ENCODE measurements at places on chromosomes 1 and 21. TPM values are rescaled to one million over a fixed set of nuclear protein-coding genes. Genes with fewer than 3 reads are reported as not detected.

The RPE65 gene
- not detected for total RNA-seq

The OR2G6 gene
- total RNA-seq = not detected

The GRHL3 gene
- total RNA-seq = 8.9 TPM

The ERICH3 gene
- not detected for total RNA-seq

The DNASE2B gene
- not detected for total RNA-seq

The LRRC71 gene
- total RNA-seq = not detected

The TADA1 gene
- 15.9 TPM for total RNA-seq

The INTS3 gene
- 88.3 TPM for total RNA-seq

GRCh38 chr1:27588256-27589232 is 15.4 kb downstream of the AHDC1 start:
- no peaks in the 10 kb centered on the region for H3K27me3 ChIP-seq
- peaks cover 11% of the 10 kb centered on the region for H3K4me1 ChIP-seq
- peaks cover 10% of the 10 kb centered on the region for H3K36me3 ChIP-seq
- no peak for DNase-seq
- no peak overlapping the region for H3K27ac ChIP-seq

GRCh38 chr1:220692436-220693228 is 2.5 kb downstream of the C1orf115 start:
- H3K4me1 ChIP-seq = peaks cover 7% of the 10 kb centered on the region
- no peak for DNase-seq
- H3K27me3 ChIP-seq = no peaks in the 10 kb centered on the region
- no peak overlapping the region for H3K27ac ChIP-seq

DNA sequence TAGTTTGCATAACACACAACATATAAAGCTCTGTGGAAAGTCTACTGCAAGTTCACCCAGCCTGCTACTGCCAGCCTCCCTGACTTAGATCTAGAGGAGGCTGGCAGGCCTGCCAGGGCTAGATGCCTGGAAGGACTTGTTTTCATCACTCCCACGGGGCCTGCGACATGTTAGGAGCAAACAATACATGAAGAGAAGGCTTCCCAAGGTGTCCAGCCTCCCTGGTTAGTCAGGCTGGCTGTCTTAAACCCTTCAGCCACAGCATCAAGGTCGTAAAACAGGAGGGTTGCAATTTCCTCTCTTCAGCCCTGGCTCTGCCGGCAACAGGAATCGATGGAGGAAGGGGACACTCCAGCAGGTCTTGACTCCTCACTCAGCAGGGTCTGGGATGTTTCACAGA is 104.5 kb downstream of the NGF start:
- no peak overlapping the region for H3K27ac ChIP-seq
- H3K4me1 ChIP-seq = no peaks in the 10 kb centered on the region
- H3K4me3 ChIP-seq = no peak overlapping the region
- no peak for DNase-seq
- no peaks in the 10 kb centered on the region for H3K27me3 ChIP-seq

GRCh38 chr1:175217721-175218531 is 25.4 kb upstream of the KIAA0040 start:
- no peak overlapping the region for H3K27ac ChIP-seq
- no peaks in the 10 kb centered on the region for H3K36me3 ChIP-seq
- H3K27me3 ChIP-seq = no peaks in the 10 kb centered on the region
- H3K4me3 ChIP-seq = no peak overlapping the region
- DNase-seq = no peak
- H3K4me1 ChIP-seq = peaks cover 27% of the 10 kb centered on the region

DNA sequence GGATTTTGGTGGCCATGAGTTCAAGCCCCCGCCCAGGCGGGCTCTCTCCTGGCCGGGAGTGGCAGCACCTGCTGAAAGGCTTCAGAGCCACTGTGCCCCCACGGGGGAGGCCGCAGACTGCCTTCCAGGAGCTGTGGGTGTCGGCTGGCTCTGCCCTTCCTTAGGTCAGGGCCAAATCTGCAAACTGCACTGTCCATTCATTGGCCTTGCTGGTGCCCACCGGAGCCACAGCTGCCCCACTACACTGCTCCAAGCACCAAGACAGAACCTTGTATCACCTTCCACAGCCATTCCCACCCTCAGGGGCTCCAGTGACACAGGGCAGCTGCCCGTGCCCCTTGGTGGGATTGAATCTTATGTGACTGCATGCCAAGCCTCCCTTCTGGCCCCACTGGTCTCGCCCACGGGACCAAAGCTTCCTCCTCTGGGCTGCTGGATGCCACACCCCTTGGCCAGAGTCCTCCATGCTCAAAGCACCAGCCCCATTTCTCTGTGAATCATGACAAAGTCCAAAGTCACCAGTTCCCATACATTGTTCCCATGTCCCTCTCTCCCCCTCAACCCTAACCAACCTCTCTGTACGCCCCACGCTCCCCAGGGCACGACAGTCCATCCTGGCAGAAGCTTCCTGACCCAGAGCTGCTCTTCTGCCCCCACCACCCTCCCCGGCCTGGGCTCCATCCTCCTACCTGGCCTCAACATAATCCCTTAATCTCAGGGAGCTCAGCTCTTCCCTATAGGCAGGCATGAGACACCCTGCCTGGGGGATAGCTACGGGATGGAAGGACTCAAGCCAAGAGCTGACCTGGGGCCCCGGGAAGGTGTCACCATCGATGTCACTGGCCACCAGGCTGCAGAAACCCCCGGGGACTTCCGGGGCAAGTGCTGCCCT is 20.9 kb upstream of the GPR153 start:
- H3K4me1 ChIP-seq = no peaks in the 10 kb centered on the region
- no peak overlapping the region for H3K27ac ChIP-seq
- peaks cover 25% of the 10 kb centered on the region for H3K36me3 ChIP-seq
- H3K27me3 ChIP-seq = no peaks in the 10 kb centered on the region
- H3K4me3 ChIP-seq = no peak overlapping the region
- no peak for DNase-seq

GRCh38 chr1:25443030-25443699 is 12.5 kb downstream of the MACO1 start:
- H3K4me3 ChIP-seq = no peak overlapping the region
- no peak for DNase-seq
- peaks cover 18% of the 10 kb centered on the region for H3K4me1 ChIP-seq
- H3K36me3 ChIP-seq = no peaks in the 10 kb centered on the region

- H3K4me1 ChIP-seq = no peaks in the 10 kb centered on the region
- DNase-seq = no peak
- H3K36me3 ChIP-seq = no peaks in the 10 kb centered on the region
- H3K27me3 ChIP-seq = no peaks in the 10 kb centered on the region
- no peak overlapping the region for H3K4me3 ChIP-seq
Observed at GRCh38 chr1:66876664-66877063, 48.0 kb downstream of the DNAI4 start.

GRCh38 chr1:85182700-85183099 is 18.1 kb downstream of the SYDE2 start:
- no peaks in the 10 kb centered on the region for H3K27me3 ChIP-seq
- peaks cover 5% of the 10 kb centered on the region for H3K4me1 ChIP-seq
- H3K36me3 ChIP-seq = peaks cover 11% of the 10 kb centered on the region

- no peaks in the 10 kb centered on the region for H3K36me3 ChIP-seq
- H3K27ac ChIP-seq = peak overlapping the region; percentile 81
- H3K4me3 ChIP-seq = no peak overlapping the region
- DNase-seq = no peak
Observed at GRCh38 chr1:78830321-78830720, 176.2 kb downstream of the ADGRL4 start.

DNA sequence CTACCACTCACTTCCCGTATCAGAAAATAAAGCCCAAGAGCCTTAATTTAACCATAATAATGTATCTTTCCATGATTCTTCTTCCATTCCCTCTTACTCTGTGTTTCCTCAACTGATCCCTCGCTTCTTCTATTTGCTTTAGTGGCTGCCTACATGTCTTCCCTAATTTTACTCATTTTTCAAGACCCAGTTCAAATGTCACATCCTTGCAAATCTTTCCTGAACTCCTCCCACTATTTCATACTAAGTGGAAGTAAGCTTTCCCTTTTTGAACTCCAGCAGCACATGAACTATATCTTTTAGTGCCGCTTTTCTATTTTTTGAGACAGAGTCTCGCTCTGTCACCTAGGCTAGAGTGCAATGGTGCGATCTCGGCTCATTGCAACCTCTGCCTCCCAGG is 3.8 kb upstream of the NFYC start:
- peak overlapping the region; percentile 49 for H3K27ac ChIP-seq
- H3K4me3 ChIP-seq = no peak overlapping the region
- peaks cover 11% of the 10 kb centered on the region for H3K4me1 ChIP-seq
- peaks cover 28% of the 10 kb centered on the region for H3K36me3 ChIP-seq
- DNase-seq = no peak

DNA sequence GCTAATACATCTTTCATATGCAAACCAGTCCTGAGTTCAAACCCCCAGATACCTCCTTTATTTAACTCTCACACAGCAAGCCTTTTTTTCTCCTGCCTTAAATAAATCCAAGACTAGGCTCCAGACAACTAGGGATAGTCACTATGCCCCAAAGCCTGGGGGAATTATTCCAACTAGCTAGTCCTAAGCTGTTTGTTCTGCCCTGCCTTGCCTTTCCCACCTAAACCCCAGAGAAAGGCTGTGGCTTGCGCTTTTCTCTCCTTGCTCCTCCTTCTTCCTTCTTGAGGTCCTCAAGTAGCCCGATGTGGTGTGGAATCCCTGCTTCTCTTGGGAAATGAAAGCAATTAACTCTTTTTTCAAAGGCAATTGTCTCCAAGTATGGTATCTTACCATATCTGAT is 31.8 kb downstream of the C1orf87 start:
- H3K36me3 ChIP-seq = no peaks in the 10 kb centered on the region
- H3K4me3 ChIP-seq = no peak overlapping the region
- peaks cover 11% of the 10 kb centered on the region for H3K27me3 ChIP-seq
- no peaks in the 10 kb centered on the region for H3K4me1 ChIP-seq

- H3K27me3 ChIP-seq = no peaks in the 10 kb centered on the region
- peak overlapping the region; percentile 27 for H3K27ac ChIP-seq
- no peak for DNase-seq
- H3K4me1 ChIP-seq = peaks cover 5% of the 10 kb centered on the region
- H3K36me3 ChIP-seq = no peaks in the 10 kb centered on the region
Observed at GRCh38 chr1:2547210-2548067, 8.7 kb upstream of the TNFRSF14 start.

DNA sequence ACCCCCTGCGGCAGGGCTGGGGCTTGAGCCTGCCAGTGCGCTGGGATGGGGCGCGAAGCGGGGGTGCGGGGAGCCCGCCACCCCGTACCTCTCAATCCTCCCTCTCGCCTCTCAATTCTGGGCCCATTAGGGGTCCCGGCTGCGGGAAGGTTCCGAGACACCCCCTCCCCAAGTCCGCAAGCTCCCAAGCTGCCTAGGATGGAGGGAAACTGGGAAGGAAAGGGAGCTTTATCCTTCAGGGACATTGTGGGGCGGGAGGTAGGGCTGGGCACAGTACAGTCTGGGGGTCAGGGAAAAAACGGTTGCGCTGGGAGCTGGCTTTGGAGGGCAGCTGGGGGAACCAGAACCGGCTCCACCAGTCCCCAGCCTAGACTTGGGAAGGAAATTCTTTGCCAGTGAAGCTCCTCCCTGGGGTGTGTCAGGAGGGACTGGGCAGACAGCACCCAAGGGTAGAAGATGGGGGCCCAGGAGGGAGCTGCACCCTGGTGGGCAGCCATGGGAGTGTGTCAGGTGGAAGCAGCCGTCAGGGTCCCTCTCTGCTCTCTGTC is 904 bp downstream of the GJB3 start:
- DNase-seq = peak; percentile 44
- H3K27ac ChIP-seq = peak overlapping the region; percentile 92
- peak overlapping the region; percentile 96 for H3K4me3 ChIP-seq

DNA sequence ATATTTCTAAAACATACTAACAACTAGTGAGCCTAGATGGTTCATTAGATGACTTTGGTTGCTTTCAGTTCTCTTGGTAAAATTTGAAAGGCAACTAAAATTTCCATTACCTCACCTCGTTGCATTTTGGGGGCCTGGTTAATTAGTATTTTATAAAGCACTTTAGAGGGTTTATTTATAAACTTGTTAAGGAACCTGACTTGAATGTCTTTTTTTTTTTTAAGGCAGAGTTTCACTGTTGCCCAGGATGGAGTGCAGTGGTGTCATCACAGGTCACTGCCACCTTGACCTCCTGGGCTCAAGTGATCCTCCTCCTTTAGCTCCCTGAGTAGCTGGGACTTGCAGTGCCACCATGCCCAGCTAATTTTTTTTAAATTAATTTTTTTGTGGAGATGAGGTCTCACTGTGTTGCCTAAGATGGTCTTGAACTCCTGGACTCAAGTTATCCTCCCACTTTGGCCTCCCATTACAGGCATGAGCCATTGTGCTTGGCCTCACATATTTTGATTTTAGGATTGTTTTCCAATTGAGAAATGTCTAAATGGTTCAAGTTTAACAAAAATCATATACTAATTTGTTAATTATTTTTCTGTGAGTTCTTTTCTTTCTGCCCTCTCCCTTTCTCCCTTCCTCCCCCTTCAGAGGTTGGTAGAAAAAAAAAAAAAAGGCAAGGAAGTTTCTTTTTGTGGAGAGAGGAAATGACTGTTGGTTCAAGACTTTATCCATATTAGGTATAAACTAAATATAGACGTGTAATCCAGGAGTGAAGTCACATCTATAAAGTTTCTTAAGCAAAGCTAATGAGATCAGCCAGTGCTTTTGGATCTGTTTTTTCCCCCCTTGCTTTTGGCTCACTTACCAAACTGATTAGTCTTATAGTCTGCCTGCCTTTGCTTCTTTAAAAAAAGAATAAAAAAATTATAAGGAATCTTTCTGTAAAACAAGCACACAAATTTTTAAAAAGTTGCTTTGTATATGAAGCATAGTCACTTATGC is 24.7 kb downstream of the CLIC4 start:
- peak; percentile 73 for DNase-seq
- H3K36me3 ChIP-seq = peaks cover 1% of the 10 kb centered on the region
- peak overlapping the region; percentile 88 for H3K27ac ChIP-seq

DNA sequence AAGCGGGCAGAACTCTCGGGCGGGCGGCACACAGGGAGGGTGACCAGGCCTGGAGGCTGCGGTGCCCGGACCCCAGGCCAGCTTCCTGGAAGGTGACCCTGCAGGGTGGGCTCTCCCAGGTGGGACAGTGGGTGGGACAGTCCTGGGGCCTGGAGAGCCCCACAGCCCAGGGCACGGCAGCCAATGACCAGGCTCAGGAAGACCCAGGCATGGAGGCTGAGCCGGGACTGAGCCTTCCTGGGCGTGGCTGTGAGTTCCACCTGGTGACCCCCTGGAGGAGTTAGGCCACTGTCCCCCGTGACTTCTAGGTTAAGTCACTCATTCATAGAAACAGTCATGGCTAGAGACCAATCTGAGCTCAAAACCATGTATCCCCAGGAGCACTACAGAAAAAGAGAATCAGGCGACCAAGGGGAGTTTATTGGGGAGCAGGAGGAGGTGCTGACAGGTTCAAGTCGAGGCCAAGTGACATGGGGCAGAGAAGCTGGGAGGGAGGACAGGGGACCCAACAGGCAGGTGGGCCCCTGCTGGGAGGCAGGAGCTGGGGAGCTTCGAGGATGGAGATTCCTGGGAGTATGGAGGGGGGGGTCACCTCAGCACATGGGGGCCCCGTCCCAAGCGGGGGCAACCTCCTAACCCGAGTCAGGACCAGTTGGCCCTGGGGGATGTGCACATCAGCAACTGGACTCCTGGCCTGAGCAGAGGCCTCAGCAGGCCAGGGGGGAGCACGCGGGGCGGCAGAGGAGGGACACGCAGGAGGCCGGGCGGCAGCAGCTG is 1.2 kb downstream of the KRTAP10-5 start:
- H3K4me3 ChIP-seq = no peak overlapping the region
- no peak for DNase-seq
- H3K27ac ChIP-seq = no peak overlapping the region

Data from MCF 10A (cell line).